NCI-H2081 treated with DMSO at 0.1 percent for 48 hours (cell line): ENCODE measurements at places on chromosomes 2 and 18.

DNA sequence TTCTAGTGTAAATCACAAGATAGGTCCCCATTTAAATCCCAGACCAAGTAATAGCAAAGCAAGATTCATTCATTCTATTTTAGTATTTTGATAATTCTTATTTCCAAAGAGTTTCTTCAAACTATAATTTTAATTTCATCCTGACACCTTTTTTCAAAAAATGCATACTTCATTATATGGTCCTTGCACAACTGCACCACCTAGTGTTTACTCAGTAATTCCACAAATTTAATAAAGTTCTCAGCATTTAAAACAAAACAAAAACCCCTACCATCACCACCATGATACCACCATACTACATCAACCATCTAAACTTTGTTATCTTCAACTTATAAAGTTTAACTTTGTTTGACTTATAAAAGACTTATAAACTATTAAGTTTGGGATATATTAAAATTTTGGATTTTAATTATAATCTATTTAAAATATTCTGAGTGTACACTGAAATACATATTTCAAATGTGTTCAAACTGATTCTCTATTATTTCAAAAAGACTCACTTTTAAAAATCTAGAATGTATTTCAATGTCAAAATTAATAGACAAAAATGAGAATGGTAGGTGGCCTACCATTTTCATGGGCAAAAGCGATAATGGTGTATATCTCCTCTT is 44.2 kb downstream of the WDPCP start:
- DNase-seq = no peak

DNA sequence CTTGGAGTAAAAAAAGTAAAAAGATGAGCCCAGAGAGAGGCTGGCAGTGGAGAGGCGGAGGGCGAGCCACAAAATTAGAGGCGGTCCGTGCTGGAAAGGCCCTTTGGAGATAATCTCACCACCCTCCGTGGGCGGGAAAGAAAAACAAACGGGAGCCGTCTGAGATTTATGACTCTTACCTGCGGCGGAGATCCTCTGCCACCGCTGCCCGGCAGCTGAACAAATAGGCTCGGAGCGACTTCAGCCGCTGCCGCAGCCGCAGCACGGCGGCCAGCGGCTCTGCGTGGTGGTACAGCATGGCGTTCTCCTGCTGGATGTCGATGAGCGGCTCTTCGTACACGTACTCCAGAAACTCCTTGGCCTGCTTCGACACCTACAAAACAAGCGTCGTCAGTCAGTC is 94.6 kb downstream of the PLEKHM3 start:
- peak; percentile 78 for DNase-seq

- DNase-seq = no peak
These were observed 11.8 kb downstream of the MYO3B start for GRCh38 chr2:170189757-170190156.

- no peak for DNase-seq
These were observed 14.9 kb upstream of the CNNM3 start for GRCh38 chr2:96801005-96801785.

- no peak for DNase-seq
These were observed 65.9 kb downstream of the CDH20 start for GRCh38 chr18:61398961-61399705.

DNA sequence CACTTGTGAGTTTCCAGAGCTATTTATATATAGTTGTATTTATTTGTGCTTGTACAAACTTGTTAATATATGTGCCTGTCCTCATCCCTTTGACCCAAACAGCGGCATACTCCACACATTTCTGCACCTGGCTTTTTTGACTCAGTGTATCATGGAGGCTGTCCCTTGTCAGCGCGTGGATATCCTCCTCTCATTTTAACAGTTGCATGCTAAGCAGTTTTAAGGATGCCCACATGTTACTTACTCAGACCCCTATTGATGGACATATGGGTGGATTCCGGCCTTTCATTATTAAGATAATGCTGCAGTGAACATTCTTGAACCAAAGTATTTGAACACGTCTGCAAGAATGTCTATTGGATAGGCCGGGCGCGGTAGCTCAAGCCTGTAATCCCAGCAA is 655 bp upstream of the MREG start:
- no peak for DNase-seq

DNA sequence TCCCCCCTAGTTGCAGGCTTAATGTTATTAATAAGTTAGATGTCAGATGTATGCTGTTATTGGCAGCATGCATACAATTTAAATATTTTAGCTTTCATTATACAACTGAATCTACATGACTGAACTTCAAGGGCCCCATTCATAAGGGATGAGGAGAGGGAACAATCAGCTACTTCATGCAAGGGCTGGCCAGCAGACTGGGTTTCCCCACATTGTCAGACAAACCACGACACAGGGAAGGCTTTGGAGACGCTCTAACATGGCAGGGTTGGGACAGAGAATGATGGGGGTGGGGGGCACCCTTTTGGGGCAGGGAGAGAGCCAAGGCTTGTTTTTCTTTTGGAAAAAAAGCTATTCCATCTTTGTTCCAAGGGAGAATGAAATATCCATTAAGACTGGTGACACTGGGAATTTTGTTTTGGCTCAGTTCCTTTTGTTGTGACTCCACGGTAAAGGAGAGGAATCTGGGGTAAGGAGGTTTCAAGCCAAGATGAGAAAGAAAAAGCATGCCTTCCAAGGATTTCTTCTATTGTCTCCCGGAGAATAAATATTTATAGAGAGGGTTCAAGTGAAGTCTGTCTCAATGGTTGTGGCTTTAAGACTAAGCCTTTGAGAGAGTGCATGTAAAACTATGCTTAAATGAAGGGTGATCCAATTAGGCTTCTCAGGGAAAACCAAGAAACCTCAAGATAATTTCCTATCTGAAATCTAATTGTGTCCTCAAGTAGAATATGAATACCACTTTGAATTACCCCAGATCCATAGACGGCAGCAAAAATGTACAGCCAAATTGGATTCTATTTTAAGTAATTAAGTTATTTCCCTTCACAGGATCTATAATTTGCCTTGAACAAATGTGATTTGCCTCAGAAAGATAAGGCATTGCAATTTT is 5.4 kb downstream of the CXCR4 start:
- DNase-seq = no peak

DNA sequence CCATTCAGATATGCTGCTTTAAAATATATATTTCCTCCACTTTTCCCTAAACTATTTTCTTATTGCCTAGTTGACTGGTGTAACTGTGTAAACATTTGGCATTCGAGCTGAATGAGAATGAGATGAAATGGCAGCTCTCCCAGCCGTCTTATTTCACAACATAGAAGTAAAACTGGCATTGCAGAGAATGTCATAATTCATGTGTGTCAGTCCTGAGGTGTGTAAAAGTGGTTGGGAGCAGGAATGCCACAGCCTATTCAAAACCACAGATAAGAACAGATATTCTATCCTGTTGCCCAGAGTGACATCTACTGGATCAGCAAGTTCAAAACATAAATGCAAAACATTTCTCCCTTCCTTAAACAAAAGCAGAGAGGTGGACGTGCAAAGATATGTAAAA is 565.5 kb upstream of the CHAC2 start:
- DNase-seq = no peak

- DNase-seq = no peak
These were observed 594.0 kb upstream of the ACVR2A start for GRCh38 chr2:147250652-147251356.
